GM20000 (cell line): ENCODE measurements at places on chromosomes 5 and 9.

GRCh38 chr9:120701248-120701647, 13.0 kb downstream of the MEGF9 start:
- no peak for DNase-seq

DNA sequence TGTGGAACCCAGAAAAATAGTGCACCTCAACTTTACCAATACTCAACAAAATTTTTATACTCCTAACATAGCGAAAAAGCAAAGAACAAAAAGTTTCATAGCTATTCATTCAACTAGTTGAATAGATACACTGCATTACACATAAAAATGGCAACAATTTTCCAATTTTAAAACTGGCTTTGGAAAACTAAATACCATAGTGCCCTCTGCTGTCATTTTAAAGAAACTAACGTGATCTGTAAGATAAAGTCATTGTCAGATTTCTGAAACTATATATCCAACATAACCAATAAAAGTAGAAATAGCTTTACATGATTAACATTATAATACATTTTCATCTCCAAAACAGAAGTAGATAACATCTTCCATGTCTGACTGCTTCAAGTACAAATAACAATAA, 31.6 kb downstream of the DTWD2 start:
- no peak for DNase-seq

DNA sequence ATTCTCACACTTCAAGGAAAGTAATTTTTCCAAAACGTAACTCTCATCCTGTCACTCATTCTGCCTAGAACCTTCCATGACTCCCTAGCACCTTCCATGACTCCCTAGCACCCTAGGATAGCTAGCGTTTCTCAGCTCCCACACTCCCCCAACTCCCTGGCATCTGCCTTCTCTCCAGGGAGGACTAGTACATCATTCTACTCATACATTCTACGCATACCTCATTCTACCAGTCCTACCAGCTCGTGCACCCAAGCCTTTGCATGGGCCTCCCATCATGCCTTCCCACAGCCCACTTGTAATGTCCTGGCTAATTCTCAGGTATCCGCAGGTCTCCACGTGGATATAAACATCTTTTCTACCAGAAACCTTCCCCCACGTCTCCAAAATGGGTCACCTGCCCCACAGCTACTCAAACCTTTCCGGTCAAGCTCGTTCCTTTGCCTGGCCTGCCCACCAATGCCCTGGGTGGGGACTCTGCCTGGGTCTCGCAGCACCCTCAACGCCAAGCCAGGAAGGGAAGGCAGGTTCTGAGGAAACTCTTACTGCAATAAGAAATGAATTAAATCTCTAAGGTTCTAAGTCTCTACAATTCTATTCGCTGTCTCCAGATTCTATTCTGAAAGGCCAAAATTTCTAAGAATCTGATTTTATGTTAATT, 930 bp downstream of the ANKS6 start:
- DNase-seq = no peak

GRCh38 chr5:55176176-55176818, 3.3 kb upstream of the CDC20B start:
- DNase-seq = peak; percentile 27

GRCh38 chr9:82254646-82255367, 266.2 kb downstream of the SPATA31D1 start:
- DNase-seq = no peak

DNA sequence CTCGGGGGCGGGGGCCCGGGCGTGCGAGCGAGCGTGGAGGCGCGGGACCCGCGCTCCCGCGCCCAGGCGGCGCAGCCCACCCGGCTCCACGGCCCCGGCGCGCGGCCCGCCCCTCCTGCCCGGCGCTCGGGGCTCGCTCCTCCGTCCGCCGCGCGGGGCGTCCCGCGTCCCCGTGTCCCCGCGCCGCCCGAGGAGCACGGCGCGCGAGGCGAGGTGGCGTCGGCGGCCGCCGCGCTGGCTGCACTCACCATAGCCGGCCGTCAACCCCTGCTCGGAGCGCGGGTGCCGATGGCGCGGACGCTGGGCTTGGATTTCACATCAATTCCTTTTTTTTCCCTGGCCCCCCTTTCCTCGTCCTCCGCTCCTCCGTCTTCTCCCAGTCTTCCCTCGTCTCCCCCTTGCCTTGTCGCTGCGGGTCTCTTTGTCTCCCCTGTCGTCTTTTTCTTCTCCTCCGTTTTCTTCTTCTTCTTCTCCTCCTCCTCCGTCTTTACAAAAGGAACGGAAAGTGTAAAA, 494 bp downstream of the PTCH1 start:
- no peak for DNase-seq

- DNase-seq = peak; percentile 1
Observed at GRCh38 chr9:39587844-39588499, 232.5 kb downstream of the SPATA31A1 start.

DNA sequence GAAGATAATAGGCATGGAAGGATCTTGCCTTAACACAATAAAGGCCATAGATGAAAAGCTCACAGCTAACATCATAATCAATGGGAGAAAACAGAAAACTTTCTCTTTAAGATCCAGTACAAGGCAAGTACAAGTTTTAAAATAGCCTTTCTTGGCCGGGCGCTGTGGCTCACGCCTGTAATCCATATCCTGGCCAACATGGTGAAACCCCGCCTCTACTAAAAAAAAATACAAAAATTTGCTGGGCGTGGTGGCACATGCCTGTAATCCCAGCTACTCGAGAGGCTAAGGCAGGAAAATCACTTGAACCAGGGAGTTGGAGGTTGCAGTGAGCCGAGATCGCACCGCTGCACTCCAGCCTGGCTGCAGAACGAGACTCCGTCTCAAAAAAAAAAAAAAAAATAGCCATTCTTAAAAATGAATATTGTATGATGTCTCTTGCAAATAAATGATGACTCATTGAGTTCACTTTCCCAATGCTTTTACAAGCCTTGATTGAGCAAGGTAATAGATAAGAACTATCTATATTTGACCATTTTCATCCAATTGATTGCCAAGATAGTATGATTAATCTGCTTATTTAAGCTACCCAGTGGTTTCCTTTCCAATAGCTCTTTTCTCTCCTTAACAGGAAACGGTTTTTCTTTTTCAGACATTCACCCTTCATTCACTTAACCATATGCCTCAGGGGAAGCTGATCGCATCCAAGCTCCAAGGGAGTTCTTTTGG, 15.8 kb downstream of the CCDC152 start:
- DNase-seq = no peak

DNA sequence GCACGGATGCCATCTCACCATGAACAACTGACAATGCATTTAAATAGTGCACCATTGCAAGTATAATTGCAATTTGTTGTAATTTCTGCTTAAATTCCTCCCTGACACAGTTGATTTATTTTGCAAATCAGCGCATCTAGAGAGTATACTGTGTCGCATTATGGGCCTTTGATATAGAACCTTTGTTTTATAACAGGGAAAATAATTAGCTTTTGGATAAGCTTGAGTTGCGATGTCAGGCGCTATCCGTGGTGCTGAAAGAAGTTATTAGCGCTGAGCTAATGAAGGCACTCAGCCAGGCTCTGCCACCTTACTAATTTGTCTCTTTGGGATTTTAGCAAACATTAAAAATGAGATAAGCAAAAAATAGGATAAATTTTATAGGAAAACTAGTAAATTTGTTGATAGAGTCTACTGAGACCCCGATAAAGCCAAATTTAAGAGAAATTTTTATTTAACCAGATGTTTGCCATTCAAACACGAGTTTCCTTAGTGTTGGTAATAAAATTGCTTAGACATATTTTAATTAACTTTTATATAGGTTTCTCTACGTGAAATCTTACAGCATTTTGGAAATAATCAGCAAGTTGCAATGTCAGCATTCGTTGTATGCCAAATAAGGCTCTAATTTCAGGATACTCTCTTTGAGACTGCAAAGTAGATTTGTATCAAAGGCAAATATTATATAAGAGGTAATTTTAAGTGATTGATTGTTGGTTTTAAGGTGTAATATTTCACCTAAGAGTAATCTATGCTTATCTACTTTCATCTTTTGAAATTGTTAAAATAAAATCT, 355.5 kb downstream of the TLR4 start:
- no peak for DNase-seq
